ENCODE measurements at places on chromosomes 5 and 9.
A peak's percentile ranks its signal among the peaks of the same experiment; 100 is the strongest.

DNA sequence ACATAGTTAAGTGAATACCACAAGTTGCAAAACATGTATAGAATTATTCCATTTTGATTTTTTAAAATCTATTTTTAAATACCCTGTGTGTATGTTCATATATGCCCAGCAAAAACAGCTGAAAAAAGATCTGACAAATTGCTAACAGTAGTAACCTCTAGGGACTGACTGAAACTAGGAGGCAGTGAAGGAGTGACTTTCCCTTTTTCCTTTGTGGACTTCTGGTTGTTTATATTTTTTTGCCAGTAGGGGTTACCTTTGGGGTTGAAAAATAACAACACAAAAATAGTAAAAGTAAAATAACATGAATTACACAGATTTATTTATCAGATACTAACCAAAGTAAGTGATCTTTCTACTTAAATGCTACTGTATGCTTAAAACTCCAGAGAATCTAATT, 2.9 kb downstream of the MEGF9 start:
- no peak for DNase-seq

- DNase-seq: no peak
These were observed 35.1 kb downstream of the GAS1 start for GRCh38 chr9:86912210-86912609.

DNA sequence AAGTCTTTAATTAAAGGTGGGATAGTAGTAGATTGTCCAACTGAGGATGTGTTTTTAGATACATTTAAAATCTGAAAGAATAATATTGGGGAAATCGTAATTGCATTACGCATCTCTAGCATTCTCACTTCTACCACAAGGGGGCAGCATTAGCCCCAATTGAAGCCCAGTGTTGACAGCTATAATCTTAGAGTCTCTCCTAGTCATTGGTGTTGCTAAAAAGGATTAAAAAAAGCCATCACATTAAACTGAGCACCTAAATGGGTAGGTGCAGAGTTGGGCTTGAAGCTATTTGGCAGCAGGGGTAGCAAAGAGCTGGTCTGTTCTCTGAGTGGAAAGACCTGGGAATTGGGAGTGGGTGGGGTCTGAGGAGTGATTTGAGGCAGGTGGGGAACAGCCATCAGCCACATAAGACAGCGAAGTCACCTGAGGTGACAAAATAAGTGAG, 177.2 kb downstream of the OSTF1 start:
- peak; percentile 53 for DNase-seq

GRCh38 chr9:136925414-136926153, 19.0 kb downstream of the FBXW5 start:
- DNase-seq: no peak

- DNase-seq: no peak
These were observed 480.0 kb downstream of the TAF11L14 start for GRCh38 chr5:18114151-18114757.

GRCh38 chr9:21060919-21061561, 16.7 kb downstream of the IFNB1 start:
- peak; percentile 78 for DNase-seq

- DNase-seq: peak; percentile 0
These were observed 97.3 kb upstream of the SH3GL2 start for GRCh38 chr9:17481565-17481964.

DNA sequence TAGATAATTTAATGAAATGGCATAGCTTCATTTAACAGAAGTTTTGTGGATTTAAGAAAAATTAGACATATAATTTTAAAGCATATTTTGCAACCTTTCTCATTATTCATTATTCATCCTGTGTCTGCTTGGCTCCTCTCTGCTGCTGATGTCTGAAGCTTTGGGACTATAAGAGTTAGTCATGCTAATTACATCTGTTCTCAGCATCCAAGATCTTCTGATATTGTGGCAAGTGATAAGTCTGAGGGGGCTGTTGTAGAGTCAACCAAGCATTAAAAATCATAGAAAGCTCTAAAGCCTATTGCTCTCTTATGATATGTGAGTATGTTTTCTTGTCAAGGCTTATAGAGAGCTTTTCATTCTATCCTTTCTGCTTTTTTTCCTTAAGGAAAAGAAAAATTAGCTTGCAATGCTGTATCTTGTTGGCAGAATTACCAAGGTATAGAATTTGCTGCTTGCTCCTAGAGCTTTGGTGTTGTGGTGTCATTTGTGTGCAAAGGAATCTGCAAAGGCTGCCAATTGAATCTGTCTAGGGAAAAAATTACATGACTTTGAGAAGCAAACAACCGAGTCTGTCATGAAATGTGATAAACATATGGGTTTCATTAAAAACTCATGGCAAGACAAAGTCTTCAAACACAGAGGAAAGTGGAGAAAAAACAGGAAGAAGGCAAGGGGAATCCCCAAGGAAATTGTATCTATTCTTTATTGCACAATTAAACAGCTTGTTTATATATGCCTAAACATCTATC, 156.1 kb upstream of the DAB2 start:
- peak; percentile 89 for DNase-seq

DNA sequence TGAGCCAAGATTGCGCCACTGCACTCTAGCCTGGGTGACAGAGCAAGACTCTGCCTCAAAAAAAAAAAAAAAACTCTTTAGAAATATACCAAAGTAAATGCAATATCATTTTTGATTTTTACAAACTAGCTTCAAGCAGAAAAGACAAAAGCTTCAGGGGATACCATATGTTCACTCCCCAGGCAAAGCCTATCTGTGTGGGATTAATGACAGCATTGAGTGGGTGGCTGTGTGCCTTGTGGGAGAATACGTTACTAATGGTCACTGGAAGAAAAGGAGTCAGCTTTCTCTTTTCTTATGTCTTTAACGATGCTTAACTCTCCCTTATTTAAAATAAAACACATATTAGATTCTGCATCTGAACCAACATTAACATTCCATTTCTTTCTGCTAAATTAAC, 1.9 kb downstream of the PCA3 start:
- no peak for DNase-seq

- peak; percentile 13 for DNase-seq
These were observed 646 bp downstream of the CARNMT1 start for GRCh38 chr9:75027187-75028107.

DNA sequence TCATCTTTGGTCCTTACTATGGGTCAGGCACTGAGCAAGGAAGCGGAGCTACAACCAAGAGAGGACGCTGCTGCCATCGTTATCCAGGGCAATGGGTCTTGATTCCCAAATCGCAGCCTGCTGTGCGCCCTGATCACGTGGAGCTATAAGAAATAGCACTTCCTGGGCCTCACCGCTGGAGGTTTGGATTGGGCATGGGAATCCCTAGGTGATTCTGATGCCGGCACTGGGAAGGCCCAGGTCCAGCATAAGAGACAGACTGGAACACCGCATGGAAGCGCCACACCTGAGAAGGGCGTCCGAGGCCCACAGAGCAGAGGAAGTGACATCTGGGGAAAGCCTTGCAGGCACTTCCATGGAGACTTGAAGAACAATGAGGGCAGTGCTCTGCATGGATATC, 3.0 kb downstream of the IL17B start:
- DNase-seq: no peak

DNA sequence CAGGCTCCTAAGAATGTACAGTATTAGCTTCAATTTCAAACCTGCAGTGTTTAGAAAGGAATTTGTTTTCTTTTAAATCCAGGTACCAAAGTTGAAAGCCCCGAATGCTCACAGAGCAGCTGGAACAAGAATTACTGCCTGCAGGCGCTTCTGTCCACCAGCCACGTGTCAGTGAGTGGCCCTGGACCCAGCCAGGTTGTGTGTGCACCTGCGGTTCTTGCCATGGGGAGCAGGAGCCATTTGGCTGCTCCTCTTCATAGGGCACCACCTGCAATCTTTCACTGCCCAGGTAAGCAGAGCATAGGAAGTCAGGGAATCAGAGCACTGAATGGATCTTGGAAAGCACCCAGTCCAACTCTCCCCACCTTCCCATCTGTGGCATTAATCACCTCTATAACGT, 79.5 kb upstream of the PIP5K1B start:
- no peak for DNase-seq

GRCh38 chr9:126383406-126384046, 56.9 kb downstream of the MVB12B start:
- DNase-seq: no peak

- DNase-seq: peak; percentile 95
These were observed 5.7 kb downstream of the EDIL3 start for GRCh38 chr5:84378961-84379360.

- no peak for DNase-seq
These were observed 7.8 kb upstream of the FOXI1 start for GRCh38 chr5:170097934-170098333.

DNA sequence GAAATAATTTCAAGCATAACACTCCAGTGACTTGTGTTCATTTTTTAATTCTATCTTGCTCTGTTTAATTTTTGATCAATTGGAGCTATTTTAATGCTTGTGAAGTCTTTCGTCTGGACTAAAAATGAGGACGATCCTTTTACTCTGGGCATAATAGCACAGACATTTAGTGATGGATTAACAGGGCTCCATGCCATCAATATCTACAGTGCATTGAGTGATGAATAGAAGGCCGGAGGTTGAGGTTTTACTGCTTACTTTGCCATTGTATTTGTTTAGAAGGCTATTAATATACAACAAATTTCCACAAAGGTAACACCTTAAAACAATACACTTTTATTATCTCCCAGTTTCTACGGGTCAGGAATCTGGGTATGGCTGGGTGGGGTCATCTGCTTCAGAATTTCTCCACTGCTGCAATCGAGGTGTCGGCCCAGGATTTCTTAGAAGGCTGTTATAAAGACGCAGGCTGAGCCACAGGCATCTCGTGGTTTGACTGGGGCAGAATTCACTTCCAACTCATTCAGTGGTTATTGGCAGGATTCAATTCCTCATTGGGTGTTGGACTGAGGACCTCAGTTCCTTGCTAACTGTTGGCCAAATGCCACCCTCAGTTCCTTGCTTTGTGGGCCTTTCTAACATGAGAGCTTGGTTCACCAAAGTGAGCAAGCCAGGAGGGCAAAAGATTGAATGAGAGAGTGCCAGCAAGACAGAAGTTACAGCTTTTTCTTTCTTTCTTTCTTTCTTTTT, 265.4 kb upstream of the VLDLR start:
- peak; percentile 22 for DNase-seq

GRCh38 chr5:136799806-136800372, 434.5 kb upstream of the TRPC7 start:
- DNase-seq: no peak

- DNase-seq: peak; percentile 67
These were observed 307.8 kb downstream of the NR2F1-AS1 start for GRCh38 chr5:93273176-93273575.

- DNase-seq: peak; percentile 93
These were observed 726.4 kb upstream of the GRAMD2B start for GRCh38 chr5:125696762-125697161.

DNA sequence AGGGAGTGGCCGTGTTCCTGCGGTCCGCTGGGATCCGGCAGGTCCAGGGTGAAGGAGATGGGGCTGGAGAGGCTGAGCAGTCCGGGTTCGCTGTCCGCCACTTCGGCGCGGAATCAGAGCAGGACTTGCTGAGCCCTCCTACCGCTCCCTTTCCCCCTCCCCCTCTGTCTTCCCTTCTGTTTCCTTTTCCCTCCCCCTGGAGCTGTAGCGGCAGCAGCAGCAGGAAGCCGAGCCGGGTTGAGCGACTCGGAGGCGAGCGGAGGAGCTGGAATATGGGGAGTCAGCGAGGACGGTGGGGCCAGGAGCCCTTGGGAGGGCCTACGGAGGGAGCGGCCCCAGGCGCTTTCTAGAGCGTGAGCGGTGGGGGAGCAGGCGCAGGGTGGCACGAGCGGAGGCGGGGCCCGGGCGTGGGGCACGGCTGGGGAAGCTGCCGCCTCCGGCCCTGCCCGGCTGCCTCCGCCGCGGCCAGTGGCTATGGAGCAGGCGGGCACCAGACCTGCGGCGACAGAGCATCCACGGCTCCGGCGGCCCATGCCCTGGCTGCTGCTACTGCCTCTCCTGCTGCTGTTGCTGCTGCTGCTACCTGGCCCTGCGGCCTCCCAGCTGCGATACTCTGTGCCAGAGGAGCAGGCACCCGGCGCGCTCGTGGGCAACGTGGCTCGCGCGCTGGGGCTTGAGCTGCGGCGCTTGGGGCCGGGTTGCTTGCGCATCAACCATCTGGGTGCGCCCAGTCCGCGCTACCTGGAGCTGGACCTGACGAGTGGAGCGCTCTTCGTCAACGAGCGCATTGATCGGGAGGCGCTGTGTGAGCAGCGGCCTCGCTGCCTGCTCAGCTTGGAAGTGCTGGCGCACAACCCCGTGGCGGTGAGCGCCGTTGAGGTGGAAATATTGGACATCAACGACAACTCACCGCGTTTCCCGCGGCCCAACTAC, at the start of gene PCDHAC2:
PCDHAC2 (plus strand) TSS at position 184 of the 933 bp plus-strand sequence; CDS start at position 475, 291 bp downstream.
- peak; percentile 51 for DNase-seq

GRCh38 chr9:4970970-4971641, 14.0 kb upstream of the JAK2 start:
- DNase-seq: no peak

- no peak for DNase-seq
These were observed 3.9 kb downstream of the QRFP start for GRCh38 chr9:130892477-130893304.

- no peak for DNase-seq
These were observed 1124.6 kb upstream of the ACO1 start for GRCh38 chr9:31259824-31260223.

GRCh38 chr5:16450163-16450562, 15.4 kb downstream of the ZNF622 start:
- DNase-seq: no peak

DNA sequence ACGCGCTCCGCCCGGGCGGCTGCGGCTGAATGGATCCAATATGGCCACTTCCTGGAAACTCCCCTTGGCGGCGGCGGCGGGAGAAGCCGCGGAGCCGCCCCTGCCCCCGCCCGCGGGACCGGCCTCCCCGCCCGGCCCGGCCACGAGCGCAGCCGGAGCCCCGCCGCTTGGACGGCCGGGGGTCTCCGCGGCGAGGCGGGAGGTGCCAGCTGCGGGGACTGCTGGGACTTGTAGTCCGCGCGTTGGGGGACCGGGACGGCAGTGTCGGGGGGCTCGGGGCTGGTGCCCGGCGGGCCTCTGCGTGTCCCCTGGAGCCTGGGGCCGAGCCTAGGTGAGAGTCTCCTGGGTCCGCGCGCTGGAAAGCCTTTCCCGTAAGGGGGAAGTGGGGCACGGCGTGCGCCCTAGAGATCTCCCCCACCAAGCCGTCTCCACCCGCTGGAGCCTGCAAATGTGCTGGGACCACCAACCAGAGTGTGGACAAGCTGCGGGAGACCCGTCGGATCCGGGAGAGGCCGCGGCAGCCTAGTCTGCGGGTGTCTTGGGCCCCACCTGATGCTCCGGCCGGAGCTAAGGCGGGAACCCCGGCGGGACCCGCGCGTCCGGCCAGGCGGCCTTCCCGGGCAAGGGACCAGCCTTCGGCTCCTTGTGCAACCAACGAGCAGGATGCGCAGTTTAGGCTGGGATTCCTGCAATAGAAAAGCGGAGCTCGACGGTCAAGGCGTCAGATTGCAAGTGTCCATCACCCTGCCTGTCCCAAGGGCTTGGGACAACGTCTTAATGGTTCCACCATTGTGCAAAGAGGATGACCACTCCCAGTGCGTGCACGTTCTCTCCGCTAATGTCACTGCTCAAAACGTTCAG, at the start of gene SEPTIN8:
SEPTIN8 (minus strand) TSS at position 31 of the 861 bp plus-strand sequence. CDS start 102 bp downstream, outside the sequence.
- peak; percentile 62 for DNase-seq

DNA sequence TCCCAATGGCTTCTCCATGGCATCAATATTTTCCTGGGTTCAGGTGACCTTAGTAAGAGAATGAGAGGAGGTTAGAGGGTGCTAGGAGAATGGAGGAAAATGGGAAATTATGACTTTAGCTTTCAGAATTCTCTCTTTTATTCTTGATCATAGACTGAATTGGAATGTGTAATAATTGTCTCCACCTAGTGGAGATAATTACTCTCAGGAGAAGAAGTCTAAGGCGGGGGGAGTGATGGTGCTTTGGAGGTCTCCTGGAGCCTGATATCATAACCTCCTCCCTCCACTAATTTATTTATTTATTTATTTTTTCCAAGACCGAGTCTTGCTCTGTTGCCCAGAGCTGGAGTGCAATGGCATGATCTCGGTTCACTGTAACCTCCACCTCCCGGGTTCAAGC, 221.3 kb downstream of the GRIA1 start:
- DNase-seq: peak; percentile 4
